Progenitor cell of endocrine pancreas (in vitro differentiated cells): ENCODE measurements at places on chromosomes 2 and 18. TPM values are rescaled to one million over a fixed set of nuclear protein-coding genes. Genes with fewer than 3 reads are reported as not detected.

The OR6B2 gene
- total RNA-seq, result not detected in 2 replicates

The ST8SIA5 gene
- total RNA-seq, result 5.3 and 6.0 TPM in 2 replicates

The VWA3B gene
- 0.12 and 0.47 TPM in 2 replicates for total RNA-seq

The RNF144A gene
- 39.9 and 40.2 TPM in 2 replicates for total RNA-seq

The KCNG2 gene
- total RNA-seq, result not detected in 2 replicates

The FOXD4L1 gene
- 0.20 and 0.48 TPM in 2 replicates for total RNA-seq

The POTEC gene
- not detected in 2 replicates for total RNA-seq

The NUP35 gene
- 18.1 and 20.9 TPM in 2 replicates for total RNA-seq

The GREB1L gene
- 8.6 and 11.0 TPM in 2 replicates for total RNA-seq

The C2orf76 gene
- 8.4 and 10.9 TPM in 2 replicates for total RNA-seq
